ENCODE measurements at places on chromosomes 6 and 20. TPM values are rescaled to one million over a fixed set of nuclear protein-coding genes. Genes with fewer than 3 reads are reported as not detected.

GRCh38 chr6:12047304-12047703, 35.2 kb downstream of the HIVEP1 start:
- no peak for DNase-seq

- DNase-seq = no peak
Measured at GRCh38 chr6:107864226-107865127, 40.4 kb upstream of the SCML4 start.

DNA sequence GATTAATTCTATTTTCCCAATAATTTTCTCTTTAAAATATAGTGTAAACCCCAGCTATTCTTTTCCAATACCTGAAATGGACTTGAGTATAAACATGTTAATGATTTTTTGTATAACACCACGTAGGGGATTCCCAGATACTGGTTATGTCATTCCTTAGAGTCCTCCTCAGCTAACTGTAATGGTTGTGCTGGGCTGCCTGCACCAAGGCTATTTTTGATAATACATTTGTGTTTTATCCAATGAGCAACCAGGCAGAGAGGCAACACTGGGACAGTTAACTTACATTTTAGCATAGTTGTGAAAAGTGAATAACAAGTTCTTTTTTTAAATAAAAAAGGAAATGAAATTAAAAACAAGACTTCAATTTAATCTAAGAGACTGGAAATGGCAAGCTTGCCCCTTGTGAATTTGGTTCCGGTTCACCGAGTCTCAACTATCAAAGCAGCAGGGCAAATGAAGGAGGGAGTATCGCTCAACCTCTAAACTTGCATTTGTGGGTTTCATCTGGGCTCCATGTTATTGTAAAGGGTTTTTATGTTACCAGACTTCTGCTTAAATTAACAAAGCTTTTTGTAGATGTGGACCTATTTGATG, 18.8 kb upstream of the BACH2 start:
- no peak for DNase-seq

- no peak for DNase-seq
Measured at GRCh38 chr6:166169549-166170421, 2.1 kb upstream of the TBXT start.

- no peak for DNase-seq
Measured at GRCh38 chr6:157721830-157722229, 101.2 kb upstream of the SNX9 start.

Gene TFAP2D
- total RNA-seq = not detected

Gene ULBP1
- 1.7 TPM for total RNA-seq

- DNase-seq = no peak
Measured at GRCh38 chr20:48889140-48889790, 32.2 kb upstream of the ARFGEF2 start.

GRCh38 chr6:52164319-52165094, 21.7 kb upstream of the IL17A start:
- DNase-seq = no peak

Gene PPP1R14C
- total RNA-seq = 2.1 TPM

GRCh38 chr6:96917098-96917497, 7.4 kb upstream of the KLHL32 start:
- DNase-seq = no peak

DNA sequence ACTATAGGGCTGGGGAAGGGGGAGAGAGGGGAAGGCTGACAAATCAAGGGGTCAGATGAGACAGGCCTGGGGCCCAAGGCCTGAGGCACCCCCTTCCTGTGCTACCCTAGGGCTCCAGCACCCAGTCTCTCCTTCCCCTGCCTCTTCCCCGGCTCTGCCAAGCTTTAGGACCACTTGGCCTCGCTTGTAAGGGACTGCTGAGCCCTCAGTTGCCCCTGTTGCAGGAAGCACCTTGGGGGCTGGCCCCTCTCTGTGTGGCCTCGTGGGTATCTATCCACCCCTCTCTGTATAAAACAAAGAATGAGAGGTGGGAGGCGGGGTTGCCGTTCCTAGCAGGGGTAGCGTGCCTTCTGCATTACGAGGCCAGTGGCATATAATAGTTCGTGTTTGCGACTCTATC, 21.4 kb upstream of the SMOC2 start:
- DNase-seq = no peak

Gene PLEKHG1
- total RNA-seq = 3.7 TPM

Gene PLG
- total RNA-seq = 2.9 TPM

DNA sequence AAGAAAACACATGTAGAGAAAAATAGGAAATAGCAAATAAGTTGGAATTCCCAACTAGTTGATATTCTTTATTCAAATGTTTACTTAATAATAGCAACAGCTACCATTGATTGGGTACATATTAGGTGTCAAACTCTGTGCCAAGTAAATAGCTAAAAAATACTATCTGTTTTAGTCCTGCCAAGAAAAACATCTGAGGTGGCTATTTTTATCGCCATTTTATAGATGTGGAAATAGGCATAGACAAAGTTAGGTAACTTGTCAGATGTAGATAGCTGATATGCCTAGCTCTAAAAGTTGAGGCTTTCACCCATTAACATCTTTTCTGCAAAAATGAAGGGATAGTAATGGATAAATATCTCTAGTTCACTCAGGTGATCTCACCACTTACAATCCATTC, 549.2 kb upstream of the ID4 start:
- no peak for DNase-seq

GRCh38 chr6:21595285-21596144, 2.0 kb downstream of the SOX4 start:
- peak; percentile 32 for DNase-seq

DNA sequence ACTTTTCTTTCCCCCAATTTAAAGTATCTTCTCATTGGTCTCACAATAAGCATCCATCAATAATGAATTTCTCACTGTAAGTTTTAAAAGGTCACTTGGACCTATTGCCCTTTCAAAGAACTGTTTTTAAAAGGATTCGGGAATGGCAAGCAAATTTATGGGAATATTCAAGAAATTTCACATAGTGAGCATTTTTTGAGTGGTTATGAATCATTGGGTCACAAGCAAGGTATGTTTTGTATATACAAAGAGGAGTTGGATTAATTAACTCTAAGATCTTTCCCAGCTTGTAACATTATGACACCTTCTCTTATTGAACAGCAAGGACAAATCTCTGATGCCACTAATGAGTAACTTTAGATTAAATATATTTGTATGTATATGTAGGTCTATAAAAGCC, 165.0 kb downstream of the MOXD1 start:
- no peak for DNase-seq

Gene RUNX2
- total RNA-seq = 0.74 TPM

Gene RAD21L1
- not detected for total RNA-seq

- DNase-seq = peak; percentile 46
Measured at GRCh38 chr6:125888989-125889656, 67.4 kb upstream of the HINT3 start.

DNA sequence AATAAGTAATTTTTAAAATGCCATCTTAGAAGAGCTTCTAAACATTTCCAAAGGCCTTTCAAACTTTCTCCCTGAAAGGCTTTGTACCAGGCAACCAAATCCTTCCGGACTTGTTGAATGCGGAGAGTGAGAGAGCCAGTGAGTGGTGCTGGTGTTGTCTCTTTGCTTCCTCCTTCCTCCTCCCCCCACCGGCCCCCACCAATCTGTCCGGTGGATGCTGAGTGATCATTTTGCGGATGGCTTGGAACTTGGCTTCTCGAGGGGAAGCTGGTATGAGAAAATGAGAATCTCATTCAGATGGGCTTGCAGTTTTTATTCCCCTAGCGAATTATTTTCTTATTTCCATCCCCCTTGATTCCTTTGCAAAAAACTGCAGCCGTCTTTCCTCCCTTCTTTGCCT, 97.3 kb downstream of the ANKRD60 start:
- DNase-seq = no peak

GRCh38 chr20:46928580-46929132, 34.0 kb downstream of the EYA2 start:
- DNase-seq = peak; percentile 53

DNA sequence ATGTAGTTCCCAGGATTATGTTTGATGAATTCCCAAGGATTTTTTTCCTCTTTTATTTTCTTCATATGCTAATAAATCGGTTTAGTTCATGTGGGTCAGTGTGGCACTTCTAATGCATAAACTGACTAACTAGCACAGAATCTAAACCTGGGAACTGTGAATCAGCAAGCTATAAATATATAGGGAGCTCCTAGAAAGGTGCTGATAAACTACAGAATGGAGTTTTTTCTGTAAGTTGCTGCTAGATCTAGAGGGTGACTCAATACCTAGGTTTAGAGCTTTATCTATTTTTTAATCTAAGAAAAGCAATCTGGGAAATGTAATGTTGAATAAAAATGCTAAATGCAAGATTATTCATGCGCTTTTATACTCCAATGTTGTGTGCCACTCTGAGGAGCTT, 118.8 kb upstream of the PTCHD4 start:
- DNase-seq = peak; percentile 38

Gene TRAM2
- 128 TPM for total RNA-seq

- DNase-seq = peak; percentile 2
Measured at GRCh38 chr6:33008944-33009861, at the start of gene HLA-DOA. Gene HLA-DOA (minus strand): TSS chr6:33009591.

Gene GFRAL
- not detected for total RNA-seq

- no peak for DNase-seq
Measured at GRCh38 chr20:37381621-37382471, 35.9 kb downstream of the SRC start.

DNA sequence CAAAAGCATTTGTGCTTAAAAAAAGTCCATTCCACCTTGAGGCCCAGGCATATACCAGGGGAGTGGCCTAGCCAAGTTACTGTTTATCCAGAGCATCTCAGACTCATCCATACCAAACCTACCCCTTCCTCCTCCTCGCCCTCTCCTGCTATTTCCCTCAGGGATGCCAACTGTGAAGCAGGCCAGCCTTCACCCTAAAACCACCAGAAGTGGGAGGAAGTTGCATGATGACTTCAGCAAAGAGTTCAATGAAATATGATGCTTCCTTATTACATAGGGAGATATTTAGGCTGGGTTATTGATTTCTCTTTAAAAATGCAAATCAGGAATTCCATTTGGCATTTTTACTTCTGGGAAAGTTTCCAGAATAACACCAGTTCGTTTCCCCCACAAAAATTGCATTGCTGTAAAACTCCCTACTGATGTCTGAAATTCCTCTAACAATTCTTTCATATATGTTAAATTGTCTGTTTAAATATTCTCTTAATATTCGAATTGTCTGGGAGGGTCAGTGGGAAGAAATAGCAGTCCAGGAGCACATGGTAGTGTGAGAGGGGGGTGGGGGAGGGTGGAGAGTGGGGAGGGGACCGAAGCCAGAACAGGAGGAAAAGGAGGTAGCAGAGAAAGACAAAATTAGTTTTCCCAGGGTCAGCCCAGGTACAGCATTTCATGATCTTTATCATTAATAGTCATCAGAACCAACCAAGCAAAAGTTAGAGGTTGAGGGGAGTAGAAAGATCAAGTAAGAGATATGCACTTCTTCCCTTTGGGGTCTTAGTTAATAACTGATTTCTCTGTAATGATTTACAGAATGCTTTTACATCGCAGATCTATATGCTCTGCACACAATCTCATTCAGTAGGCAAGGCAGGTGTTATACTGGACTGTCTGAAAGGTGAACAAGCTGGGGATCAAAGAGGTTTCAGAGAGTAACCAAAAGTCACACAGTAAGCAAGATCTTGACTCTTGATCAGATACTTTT, 1.7 kb upstream of the TCP11 start:
- peak; percentile 19 for DNase-seq

- DNase-seq = no peak
Measured at GRCh38 chr20:34675993-34676641, 775 bp downstream of the PIGU start.

Gene ASIP
- total RNA-seq = not detected

- DNase-seq = no peak
Measured at GRCh38 chr6:12947151-12947871, 230.7 kb downstream of the PHACTR1 start.

Gene TFEB
- total RNA-seq = 6.8 TPM

DNA sequence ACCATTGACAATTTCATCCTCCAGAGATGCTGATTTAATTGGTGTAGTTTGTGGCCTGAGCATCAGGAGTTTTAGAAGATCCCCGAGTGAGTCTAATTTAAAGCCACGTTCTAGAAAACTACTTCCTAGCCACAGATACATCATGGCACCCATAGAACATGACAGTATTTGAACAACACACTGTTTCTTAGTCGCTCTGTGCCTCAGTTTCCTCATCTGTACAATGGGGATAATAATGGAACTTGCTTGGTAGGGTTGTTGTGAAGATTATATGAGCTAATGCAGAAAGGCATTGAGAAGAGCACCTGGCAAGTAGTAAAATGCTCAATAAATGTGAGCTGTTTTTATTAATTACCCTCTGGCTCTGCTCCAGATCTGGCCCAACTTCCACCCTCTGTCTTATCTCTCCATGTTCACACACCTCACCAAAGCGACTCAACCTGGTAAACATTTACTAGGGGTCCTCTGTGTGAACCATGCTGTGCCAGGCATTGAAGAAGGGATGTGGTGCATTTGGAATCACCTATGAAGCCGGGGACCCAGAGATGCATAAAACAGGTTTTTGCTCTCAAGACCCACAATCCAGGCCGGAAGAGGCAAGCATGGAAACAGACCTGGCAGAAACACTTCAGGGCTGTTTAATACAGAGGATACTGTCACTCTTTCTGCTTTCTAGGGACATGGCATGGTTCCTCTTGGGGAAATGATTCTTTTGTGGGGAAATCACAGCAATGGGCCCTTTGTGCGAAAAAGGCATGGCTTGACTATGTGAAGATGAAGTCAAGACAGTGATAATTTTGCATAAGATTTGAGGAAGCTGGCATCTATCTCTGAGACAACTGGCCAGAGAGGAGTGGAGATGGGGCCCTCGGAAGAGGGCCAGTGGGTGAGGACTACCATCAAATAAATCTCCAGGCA, 16.2 kb upstream of the MRPS18A start:
- no peak for DNase-seq

DNA sequence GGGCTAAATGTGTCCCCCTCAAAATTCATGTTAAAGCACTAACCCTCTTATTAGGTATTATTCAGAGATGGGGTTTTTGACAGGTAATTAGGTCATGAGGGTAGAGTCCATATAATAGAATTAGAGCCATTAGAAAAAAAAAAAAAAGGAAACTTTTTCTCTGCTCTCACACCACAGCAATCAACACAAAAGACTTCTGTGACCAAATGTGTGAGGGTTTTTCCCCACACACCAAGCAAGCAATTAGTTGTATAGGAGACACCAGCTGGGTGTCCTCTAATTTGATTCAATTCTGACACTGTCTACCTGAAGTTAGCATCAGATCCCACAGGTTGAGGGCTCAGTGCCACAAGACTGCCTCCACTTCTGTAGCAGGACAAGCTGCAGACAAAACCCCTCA, 64.6 kb upstream of the GMDS start:
- no peak for DNase-seq

- peak; percentile 35 for DNase-seq
Measured at GRCh38 chr6:41739041-41739440, 3.6 kb upstream of the TFEB start.

DNA sequence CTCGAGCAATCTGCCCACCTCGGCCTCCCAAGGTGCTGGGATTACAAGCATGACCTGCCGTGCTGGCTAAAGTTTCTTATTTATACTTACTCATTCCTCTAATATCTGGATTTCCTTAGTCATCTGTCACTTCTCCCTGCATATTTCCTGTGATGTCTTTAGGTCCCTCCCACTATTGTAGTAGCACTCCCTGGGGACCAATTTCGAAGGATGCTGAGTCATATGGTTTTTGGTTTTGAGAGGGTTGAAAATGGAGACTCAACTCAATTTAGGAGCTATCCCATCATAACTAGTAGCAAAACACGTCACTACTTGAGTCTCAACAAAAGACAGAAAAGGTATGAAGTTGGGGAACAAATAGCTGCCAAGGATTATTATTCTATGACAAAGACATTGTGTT, 20.2 kb downstream of the MCUR1 start:
- DNase-seq = peak; percentile 94

Gene TFAP2A
- not detected for total RNA-seq
